ENCODE measurements at places on chromosomes 2 and 18. TPM values are rescaled to one million over a fixed set of nuclear protein-coding genes. Genes with fewer than 3 reads are reported as not detected.

- no peak for DNase-seq
- no peaks in the 10 kb centered on the region for H3K4me1 ChIP-seq
- H3K4me3 ChIP-seq: no peak overlapping the region
- H3K36me3 ChIP-seq: no peaks in the 10 kb centered on the region
Observed at GRCh38 chr18:3286159-3286558, 24.2 kb downstream of the MYL12B start.

- H3K36me3 ChIP-seq: no peaks in the 10 kb centered on the region
- no peak overlapping the region for H3K27ac ChIP-seq
- peaks cover 3% of the 10 kb centered on the region for H3K4me1 ChIP-seq
- no peak overlapping the region for H3K4me3 ChIP-seq
Observed at GRCh38 chr2:101374821-101375561, 12.3 kb downstream of the CREG2 start.

GRCh38 chr2:150653351-150653750, 165.9 kb upstream of the RND3 start:
- no peak overlapping the region for H3K27ac ChIP-seq
- H3K36me3 ChIP-seq: no peaks in the 10 kb centered on the region
- H3K4me3 ChIP-seq: no peak overlapping the region
- DNase-seq: no peak
- H3K27me3 ChIP-seq: no peaks in the 10 kb centered on the region

KCNE4 gene
- total RNA-seq: not detected

GRCh38 chr2:118991554-118991953, 49.6 kb downstream of the MARCO start:
- peaks cover 30% of the 10 kb centered on the region for H3K4me1 ChIP-seq
- no peak overlapping the region for H3K4me3 ChIP-seq
- DNase-seq: peak; percentile 4
- H3K27ac ChIP-seq: no peak overlapping the region
- H3K27me3 ChIP-seq: peaks cover 2% of the 10 kb centered on the region

MFSD2B gene
- total RNA-seq: 0.34 TPM

GRCh38 chr2:30522421-30522820, 75.4 kb downstream of the LCLAT1 start:
- no peaks in the 10 kb centered on the region for H3K4me1 ChIP-seq
- no peak overlapping the region for H3K4me3 ChIP-seq
- no peak for DNase-seq
- peaks cover 38% of the 10 kb centered on the region for H3K36me3 ChIP-seq

DNA sequence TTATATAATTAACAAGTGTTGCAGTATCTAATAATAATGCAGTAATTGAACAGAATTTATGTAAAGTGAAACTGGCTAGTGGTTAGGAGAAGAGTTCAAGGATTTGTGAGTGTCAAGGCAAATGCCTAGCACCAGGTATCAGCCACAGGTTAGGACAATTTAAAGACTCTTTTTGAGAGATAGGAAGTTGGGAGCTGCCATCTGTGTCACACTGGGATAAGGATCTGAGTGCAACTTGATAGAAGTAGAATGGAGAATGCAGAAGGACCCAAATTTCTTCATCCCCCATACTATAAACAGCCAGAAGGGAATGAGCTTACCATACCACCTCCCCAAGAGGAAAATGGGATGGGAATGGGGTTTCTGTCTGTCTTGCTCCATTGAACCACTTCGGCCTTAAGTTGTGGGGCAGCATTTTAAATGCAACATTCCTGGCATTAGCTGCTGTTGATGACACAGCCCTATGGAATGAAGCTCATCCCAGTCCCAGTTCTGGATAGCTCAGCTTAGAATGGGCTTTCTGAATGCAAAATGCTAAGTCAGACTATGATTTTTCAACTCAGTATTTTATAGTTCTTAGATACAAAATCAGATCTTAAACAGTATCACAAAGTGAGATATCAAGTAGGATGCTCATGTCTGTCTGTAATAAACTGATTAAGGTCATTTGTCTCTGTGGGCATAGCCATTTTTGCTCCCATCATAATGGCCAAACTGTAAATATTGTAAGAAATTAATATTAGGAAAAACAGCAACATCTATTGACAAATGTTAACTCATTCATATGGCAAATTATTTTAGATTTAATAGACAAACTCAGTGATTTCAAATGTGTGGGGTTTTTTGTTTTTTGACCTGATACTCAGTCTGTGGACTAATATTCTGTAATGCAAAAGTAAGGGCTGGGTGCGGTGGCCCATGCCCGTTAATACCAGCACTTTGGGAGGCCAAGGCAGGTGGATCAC, 44.0 kb downstream of the GPR155 start:
- H3K36me3 ChIP-seq: peaks cover 31% of the 10 kb centered on the region
- no peak overlapping the region for H3K4me3 ChIP-seq
- H3K27me3 ChIP-seq: no peaks in the 10 kb centered on the region
- no peak overlapping the region for H3K27ac ChIP-seq
- DNase-seq: no peak

OR6B2 gene
- total RNA-seq: not detected

DNA sequence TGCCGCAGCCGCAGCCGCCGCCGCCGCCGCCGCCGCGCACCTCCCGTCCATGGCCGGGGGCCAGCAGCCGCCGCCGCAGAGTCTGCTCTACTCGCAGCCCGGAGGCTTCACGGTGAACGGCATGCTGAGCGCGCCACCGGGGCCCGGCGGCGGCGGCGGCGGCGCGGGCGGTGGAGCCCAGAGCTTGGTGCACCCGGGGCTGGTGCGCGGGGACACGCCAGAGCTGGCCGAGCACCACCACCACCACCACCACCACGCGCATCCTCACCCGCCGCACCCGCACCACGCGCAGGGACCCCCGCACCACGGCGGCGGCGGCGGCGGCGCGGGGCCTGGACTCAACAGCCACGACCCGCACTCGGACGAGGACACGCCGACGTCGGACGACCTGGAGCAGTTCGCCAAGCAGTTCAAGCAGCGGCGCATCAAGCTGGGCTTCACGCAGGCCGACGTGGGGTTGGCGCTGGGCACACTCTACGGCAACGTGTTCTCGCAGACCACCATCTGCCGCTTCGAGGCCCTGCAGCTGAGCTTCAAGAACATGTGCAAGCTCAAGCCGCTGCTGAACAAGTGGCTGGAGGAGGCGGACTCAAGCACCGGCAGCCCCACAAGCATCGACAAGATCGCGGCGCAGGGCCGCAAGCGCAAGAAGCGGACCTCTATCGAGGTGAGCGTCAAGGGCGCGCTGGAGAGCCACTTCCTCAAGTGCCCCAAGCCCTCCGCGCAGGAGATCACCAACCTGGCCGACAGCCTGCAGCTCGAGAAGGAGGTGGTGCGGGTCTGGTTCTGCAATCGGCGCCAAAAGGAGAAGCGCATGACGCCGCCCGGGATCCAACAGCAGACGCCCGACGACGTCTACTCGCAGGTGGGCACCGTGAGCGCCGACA, 2.4 kb downstream of the POU3F3 start:
- H3K27me3 ChIP-seq: peaks cover 77% of the 10 kb centered on the region
- H3K27ac ChIP-seq: peak overlapping the region; percentile 60
- peaks cover 29% of the 10 kb centered on the region for H3K4me1 ChIP-seq
- DNase-seq: no peak

DNA sequence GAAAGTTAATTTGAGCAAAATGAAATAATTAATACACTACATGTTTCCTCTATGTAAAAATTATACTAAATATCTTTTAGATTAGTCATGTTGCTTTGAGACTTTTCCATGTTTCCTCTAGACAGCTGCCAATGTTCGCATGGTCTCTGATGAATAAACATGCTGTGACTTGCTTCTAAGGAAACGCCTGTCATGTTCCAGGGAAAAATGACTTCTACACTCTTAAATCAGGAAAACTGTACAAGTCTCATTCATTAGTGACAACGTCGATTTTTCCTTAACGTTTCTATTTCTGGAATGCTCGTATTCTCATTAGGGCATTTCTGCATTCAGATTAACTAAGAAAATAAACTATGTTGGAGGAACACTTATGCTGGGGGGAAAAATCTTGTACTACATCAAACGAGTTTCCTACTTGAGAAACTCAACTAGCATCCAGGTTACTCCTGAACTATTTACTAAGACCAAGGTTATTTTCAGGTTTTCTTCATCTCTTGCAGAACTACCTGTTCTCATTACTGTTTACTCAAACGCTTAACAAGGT, 1.6 kb downstream of the COBLL1 start:
- no peak overlapping the region for H3K27ac ChIP-seq
- H3K36me3 ChIP-seq: no peaks in the 10 kb centered on the region
- peak overlapping the region; percentile 48 for H3K4me3 ChIP-seq
- H3K4me1 ChIP-seq: peaks cover 7% of the 10 kb centered on the region

- H3K27ac ChIP-seq: no peak overlapping the region
- H3K4me3 ChIP-seq: no peak overlapping the region
- H3K4me1 ChIP-seq: no peaks in the 10 kb centered on the region
- DNase-seq: no peak
Observed at GRCh38 chr2:604385-604784, 72.8 kb downstream of the TMEM18 start.

GRCh38 chr2:1915196-1915595, 170.9 kb upstream of the PXDN start:
- H3K4me3 ChIP-seq: no peak overlapping the region
- no peaks in the 10 kb centered on the region for H3K4me1 ChIP-seq
- peaks cover 1% of the 10 kb centered on the region for H3K27me3 ChIP-seq
- DNase-seq: no peak
- no peaks in the 10 kb centered on the region for H3K36me3 ChIP-seq
- no peak overlapping the region for H3K27ac ChIP-seq

DNA sequence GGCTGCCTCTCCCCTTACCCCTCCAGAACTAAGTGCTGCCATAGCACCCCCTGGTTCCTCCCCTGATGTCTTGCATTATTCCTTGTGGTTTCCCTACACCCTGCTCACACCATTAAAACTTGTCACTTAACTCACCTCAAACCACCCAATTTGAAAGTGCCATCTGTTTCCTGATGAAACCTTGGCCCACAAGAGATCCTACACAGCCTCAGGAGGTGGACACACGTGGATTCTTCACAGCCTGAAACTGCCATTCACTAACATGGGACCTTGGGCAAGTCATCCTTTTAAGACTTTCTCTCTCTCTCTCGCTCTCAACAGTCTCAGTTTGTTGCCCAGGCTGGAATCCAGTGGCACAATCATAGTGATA, 27.5 kb upstream of the FAM124B start:
- H3K36me3 ChIP-seq: no peaks in the 10 kb centered on the region
- no peak overlapping the region for H3K27ac ChIP-seq
- H3K4me3 ChIP-seq: no peak overlapping the region
- no peak for DNase-seq

GPR155 gene
- 17.3 TPM for total RNA-seq

GRCh38 chr2:28439763-28440162, 47.1 kb downstream of the FOSL2 start:
- H3K27me3 ChIP-seq: no peaks in the 10 kb centered on the region
- H3K36me3 ChIP-seq: peaks cover 2% of the 10 kb centered on the region
- DNase-seq: no peak
- H3K4me1 ChIP-seq: peaks cover 27% of the 10 kb centered on the region
- H3K4me3 ChIP-seq: no peak overlapping the region

LAMA1 gene
- not detected for total RNA-seq

GLB1L gene
- total RNA-seq: 3.4 TPM

GRCh38 chr2:236538242-236538641, 31.4 kb upstream of the ACKR3 start:
- peak overlapping the region; percentile 99 for H3K4me3 ChIP-seq
- peaks cover 41% of the 10 kb centered on the region for H3K36me3 ChIP-seq
- H3K4me1 ChIP-seq: peaks cover 63% of the 10 kb centered on the region
- H3K27me3 ChIP-seq: no peaks in the 10 kb centered on the region
- peak overlapping the region; percentile 98 for H3K27ac ChIP-seq

DNA sequence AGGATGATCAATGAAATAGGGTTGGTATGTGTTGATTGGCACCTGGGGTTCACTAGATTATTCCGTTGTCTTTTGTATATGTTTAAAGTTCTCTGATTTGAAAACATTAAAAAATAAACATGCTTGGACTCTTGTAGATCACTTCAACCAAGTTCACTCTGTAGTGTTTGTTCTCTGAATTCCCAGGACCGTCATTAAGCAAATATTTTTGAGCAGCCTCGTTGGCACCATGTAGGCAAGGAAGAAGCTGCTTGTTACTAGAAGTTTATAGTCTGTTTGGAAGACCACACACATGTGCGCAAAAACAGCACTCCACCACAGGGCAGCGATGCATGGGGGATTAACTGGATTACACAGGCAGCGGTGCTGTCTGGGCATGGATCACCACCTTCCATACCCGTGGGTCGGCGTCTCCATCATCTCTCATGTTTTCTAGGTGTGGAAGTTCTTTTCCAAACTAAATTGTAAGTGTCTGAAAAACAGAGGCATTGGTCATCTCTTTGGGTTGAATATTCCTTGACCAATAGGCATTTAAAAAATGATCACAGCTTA, 212.2 kb downstream of the FHOD3 start:
- H3K36me3 ChIP-seq: no peaks in the 10 kb centered on the region
- peaks cover 16% of the 10 kb centered on the region for H3K27me3 ChIP-seq
- no peak overlapping the region for H3K4me3 ChIP-seq
- DNase-seq: no peak
- no peaks in the 10 kb centered on the region for H3K4me1 ChIP-seq

CDH20 gene
- not detected for total RNA-seq

DNA sequence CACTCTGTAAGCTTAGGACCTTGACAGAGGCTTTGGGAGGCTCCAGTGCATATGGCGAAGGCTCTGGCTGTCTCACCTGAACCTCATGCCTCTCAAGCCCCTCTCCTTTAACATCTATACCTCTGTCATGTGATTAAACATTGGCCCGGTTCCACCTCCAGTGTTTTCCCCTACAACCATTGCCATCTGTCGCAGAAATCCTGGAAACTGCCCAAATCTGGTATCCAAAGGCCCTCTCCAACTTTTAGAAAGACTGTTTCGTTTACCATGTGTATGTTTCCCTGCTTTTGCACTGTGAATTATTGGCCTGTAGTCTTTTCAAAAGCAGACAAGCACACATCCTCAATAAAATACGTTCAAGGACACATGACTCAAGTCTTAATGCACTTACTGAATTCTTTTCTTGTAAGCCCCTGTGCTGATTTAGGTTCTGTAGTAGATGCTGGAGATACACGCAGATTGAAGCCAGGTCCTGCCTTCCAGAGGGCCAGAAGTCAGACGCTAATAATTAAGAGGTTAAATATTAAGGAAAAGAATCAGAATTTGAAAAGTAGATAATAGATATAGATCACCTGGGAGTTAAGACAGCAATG, 386.4 kb upstream of the SLC14A2 start:
- H3K4me3 ChIP-seq: no peak overlapping the region
- no peak for DNase-seq
- no peaks in the 10 kb centered on the region for H3K27me3 ChIP-seq
- H3K36me3 ChIP-seq: no peaks in the 10 kb centered on the region
- H3K27ac ChIP-seq: no peak overlapping the region
- H3K4me1 ChIP-seq: no peaks in the 10 kb centered on the region

DNA sequence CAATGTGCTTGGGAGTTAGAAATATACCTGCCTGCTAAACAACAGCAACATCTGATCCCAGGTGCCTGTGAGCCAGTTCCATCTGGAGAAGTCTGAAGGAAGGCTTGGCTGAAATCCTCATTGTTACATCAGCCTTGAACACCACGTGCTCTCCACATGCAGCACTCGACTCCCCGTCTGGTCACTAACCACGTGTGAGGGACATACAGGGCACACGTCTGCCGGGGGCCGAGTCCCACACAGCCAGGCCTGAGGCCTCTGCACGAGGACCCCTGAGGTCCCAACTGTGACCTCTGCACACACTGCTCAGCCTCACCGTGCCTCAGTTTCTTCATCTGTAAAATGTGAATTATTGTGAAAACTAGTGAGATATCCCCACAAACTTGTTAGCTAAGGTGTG, 236.5 kb upstream of the SALL3 start:
- H3K4me1 ChIP-seq: no peaks in the 10 kb centered on the region
- DNase-seq: no peak
- H3K36me3 ChIP-seq: no peaks in the 10 kb centered on the region
- peaks cover 4% of the 10 kb centered on the region for H3K27me3 ChIP-seq

All from activated CD8-positive, alpha-beta T cell treated with anti-CD3 and anti-CD28 coated beads, Interleukin-2, amount 10 ng/mL, durations not matched to agents 7 days and 5 days (primary cell).